AG04449 (cell line): ENCODE measurements at places on chromosomes 1 and 21.

GRCh38 chr1:101613546-101613945 is 376.7 kb downstream of the S1PR1 start:
- DNase-seq: no peak

- DNase-seq: no peak
Measured at GRCh38 chr1:63442141-63442475, 74.7 kb downstream of the ALG6 start.

DNA sequence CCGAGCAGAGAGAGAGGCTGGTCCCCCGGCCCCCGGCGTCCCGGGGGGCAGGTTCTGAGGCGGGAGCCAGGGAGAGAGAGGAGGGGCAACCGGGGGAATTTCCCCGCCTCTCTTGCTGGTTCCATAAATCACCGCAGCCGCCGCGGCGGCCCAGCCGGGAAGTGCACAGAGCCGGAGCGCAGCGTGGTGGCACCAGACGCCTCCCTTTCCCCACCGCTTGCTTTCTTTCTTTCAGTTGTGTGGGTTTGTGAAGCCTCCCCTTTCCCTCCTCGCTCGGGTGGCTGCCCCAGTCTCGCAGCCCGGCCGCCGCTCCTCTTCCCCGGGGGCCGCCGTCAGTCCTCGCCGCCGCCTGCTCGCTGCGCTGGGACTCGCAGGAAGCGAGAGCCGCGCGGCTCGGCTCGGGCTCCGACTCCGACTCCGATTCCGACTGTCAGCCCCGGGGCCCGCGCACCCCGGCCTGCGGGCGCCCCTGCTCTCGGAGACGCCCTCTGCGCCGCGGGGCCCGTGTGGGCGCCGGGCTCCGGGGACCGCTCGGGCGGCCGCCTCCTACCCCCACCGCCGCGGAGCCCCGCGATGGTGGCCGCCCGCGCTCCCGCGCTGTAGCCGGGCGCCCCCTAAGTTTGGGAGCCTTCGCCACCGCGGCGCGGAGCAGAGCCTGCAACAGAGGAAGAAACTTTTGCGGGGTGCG is at the start of gene CACHD1:
Gene CACHD1 (plus strand): TSS at position 153 of the 688 bp plus-strand sequence. CDS start 616 bp downstream, outside the sequence.
- no peak for DNase-seq

- no peak for DNase-seq
Measured at GRCh38 chr1:246350745-246351144, 156.3 kb downstream of the SMYD3 start.

DNA sequence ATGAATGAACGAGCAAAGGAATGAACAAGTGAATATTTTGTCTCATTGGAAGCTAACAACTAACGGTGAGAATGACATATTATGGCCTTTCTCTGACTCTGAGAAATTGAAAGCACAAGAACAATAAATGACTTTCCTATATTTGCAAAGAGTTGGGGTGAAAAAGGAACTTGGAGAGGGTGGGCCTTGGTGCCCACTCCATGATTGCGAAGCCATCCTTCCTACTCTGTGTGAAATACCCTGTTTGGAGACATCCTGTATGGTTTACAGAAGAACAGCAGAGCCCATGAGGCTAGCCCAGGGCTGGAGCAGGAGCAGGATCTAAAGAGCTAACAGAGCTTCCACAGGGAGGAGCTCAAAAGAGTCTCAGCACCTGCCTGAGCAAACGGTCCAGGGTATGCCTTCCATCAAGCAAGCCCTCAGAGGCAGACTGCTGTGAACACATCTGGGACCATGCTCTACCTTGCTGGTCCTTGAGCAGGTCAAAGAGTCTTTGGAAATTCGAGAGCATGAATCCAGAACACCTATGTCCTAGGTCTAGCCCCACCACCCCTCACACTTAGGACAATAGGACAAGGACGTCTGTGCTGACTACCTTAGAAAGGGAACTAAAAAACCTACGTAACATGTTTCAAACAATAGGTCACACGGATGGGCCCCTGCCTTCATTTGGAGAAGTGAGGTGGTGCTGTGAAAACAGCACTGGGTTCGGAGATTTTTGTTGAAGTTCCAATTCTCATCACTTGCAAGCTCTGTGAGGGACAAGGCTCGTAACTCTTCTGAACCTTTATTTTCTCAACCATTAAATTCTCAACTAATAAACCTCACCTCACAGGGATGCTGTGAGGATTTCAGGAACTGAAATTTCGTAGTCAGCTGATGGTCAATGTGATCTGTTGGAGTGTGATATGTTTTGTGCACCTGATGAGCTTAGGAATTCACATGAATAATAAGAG is 377.4 kb downstream of the RRAGC start:
- DNase-seq: no peak

- DNase-seq: peak; percentile 63
Measured at GRCh38 chr1:100188617-100189016, 10.6 kb upstream of the LRRC39 start.

- DNase-seq: peak; percentile 49
Measured at GRCh38 chr1:236904892-236905741, 99.1 kb downstream of the MT1HL1 start.
